ENCODE measurements at places on chromosomes 1 and 21. TPM values are rescaled to one million over a fixed set of nuclear protein-coding genes. Genes with fewer than 3 reads are reported as not detected.

GRCh38 chr1:169595764-169596711 is 9.8 kb upstream of the F5 start:
- no peak for DNase-seq

DNA sequence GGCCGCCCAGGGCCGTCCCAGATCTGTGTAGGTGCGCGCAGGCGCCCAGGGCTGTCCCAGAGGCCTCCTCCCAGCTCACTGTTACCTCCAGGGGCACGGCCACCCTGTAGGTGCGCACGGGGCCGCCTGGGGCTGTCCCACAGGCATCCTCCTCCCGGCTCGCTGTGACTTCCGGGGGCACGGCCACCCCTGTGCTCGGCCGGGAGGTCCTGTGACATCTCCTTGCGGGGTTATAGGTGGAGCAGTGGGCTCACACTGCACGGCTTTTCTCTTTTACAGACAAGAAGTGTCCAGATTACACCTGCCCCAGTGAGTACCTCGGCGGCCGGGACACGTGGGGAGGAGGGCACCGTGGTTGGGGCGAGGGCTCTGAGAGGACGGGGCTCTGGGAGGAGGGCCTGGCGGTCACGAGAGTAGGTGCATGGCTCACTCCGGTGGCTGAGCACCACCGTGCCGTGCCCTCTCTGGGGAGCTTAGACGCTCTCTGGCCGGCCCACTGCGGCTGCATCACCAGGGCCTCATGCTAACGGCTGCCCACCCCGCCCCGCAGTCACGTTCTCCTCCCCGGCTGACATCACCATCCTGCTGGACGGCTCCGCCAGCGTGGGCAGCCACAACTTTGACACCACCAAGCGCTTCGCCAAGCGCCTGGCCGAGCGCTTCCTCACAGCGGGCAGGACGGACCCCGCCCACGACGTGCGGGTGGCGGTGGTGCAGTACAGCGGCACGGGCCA is 21.4 kb downstream of the COL6A1 start:
- DNase-seq = no peak

GRCh38 chr1:156524481-156524869 is 23.9 kb upstream of the MEF2D start:
- no peak for DNase-seq

The C1QTNF12 gene
- polyA plus RNA-seq = not detected

All from SK-N-SH (cell line).